ENCODE measurements at places on chromosomes 6 and 20.

- DNase-seq, result no peak
These were observed 1293.7 kb downstream of the EPHA7 start for GRCh38 chr6:92125681-92126080.

DNA sequence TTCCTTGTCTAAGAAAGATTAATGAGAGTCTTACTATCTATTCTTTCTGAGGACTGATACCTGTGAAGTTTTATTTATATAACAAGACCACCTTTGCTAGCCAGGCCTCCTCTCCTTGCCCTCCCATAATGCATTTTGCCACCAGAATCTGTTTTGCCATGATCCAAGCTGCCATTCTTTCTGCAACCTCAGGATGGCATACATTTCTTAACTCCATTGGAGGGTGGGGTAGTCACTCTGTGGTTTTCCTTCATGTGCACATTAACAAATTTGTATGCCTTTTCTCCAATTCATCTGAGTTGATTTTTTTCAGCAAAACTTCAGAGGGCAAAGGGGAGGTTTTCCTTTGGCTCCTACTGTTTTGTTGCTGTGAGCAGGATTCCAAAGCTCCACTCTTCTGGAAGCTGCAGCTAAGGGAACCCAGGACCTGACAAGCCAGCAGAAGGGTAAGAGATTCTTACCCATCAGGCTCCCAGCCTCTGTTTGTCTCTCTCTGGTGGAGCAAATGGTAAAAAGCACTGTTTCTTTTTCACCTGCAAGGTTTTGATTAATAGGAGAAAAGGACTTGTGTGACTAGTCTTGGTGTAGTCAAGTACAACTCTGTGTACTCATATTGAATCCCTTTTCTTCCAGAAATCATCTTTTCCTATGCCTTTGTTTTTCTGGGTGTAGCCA lies 26.2 kb upstream of the ENPP4 start:
- no peak for DNase-seq

GRCh38 chr20:1648101-1648500 lies 9.5 kb downstream of the SIRPG start:
- DNase-seq, result no peak

GRCh38 chr6:29981211-29981812 lies 39.0 kb downstream of the HLA-A start:
- DNase-seq, result no peak

GRCh38 chr6:158044525-158044888 lies 62.8 kb downstream of the SYNJ2 start:
- no peak for DNase-seq

- no peak for DNase-seq
These were observed 112.9 kb upstream of the DTNBP1 start for GRCh38 chr6:15775741-15776140.

- no peak for DNase-seq
These were observed 9.8 kb upstream of the MRPS18A start for GRCh38 chr6:43697421-43697820.

DNA sequence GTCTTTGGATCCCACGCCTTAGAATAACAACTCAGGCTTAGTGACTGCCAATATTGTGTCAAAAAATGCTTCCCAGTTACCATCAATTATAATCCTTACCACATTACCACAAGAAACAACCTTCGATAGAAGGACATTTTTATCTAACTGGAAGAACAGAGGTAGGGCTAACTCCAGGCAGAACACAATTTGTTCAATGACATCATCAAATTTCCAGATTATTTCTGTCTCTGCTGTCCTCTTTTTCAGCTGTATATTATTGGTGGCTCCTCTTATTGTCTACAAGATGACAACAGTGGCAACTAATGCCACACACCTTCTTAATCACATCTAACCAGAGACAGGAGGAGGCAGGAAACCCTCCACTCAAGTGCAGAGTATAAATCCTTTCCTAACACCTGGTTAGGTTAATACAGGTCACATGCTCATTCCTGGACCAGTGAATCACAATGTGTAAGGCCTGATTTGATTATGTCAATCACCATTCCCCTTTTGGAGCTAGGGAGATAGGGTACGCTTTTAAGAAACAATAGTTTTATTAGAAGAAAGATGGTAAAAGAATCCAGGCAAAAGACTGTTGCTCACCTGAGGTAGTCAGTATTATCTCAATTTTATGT lies 18.0 kb downstream of the KHDC1L start:
- no peak for DNase-seq

- DNase-seq, result no peak
These were observed 251.0 kb downstream of the SYNE1 start for GRCh38 chr6:152386131-152386530.

GRCh38 chr20:44861531-44862006 lies 23.9 kb upstream of the YWHAB start:
- no peak for DNase-seq

DNA sequence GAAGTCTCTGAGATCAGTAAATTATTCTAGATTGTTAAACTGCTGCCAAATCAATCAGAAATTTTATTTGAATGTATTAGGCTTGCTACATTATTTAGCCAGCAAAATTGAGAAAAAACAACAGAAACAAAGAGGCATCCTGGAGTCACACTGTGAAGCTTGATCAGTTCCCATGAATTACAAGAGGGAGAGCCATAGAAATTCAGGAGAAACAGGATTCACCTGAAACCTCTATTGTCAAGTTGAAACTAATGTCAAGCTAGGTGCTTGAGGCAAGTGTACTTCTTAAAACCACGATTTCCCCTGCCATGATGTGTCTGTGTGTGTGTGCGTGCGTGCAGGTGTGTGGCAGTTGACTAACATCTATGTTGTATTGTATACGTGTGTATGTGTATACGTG lies 439.1 kb upstream of the NOX3 start:
- DNase-seq, result no peak

GRCh38 chr20:24981790-24982189 lies 10.8 kb downstream of the APMAP start:
- no peak for DNase-seq

- DNase-seq, result no peak
These were observed 1.2 kb upstream of the CD24 start for GRCh38 chr6:106975738-106976064.

DNA sequence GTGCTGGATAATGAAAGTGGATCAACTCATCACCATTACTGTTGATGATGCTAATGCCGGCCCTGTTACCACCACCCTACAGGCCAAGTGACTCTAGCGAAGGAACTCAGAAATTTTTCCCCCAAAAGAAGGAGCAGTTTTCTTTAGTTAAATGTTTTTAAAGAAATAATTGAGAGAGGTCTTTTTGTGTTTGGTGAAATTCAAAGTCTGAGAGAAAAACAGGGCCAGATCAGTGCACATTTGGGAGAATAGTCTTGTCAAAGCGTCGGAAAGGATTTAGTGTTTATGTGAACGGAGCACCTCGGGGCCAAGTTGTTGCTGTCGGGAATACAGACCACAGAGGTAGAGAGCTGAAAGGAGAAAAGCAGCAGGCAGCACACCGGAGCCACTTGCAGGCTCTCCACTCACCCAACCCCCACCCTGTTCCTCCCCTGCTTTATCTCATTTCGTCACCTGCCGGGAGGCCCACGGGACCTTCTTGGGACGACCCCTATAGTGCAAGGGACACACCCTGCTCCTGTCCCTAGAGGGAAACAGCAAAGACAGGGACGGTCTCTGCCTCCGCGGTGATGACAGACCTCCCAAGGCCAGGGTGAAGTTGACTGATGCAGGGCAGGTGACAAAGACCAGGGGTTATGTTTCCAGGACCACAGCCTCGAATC lies 6.8 kb downstream of the TFAP2B start:
- no peak for DNase-seq

- DNase-seq, result no peak
These were observed 59.2 kb downstream of the RBM38 start for GRCh38 chr20:57450419-57450818.

- DNase-seq, result no peak
These were observed 281.5 kb downstream of the SLC35F1 start for GRCh38 chr6:118188561-118188960.
